ENCODE measurements at places on chromosomes 16 and 17. TPM values are rescaled to one million over a fixed set of nuclear protein-coding genes. Genes with fewer than 3 reads are reported as not detected.
A peak's percentile ranks its signal among the peaks of the same experiment; 100 is the strongest.

DNA sequence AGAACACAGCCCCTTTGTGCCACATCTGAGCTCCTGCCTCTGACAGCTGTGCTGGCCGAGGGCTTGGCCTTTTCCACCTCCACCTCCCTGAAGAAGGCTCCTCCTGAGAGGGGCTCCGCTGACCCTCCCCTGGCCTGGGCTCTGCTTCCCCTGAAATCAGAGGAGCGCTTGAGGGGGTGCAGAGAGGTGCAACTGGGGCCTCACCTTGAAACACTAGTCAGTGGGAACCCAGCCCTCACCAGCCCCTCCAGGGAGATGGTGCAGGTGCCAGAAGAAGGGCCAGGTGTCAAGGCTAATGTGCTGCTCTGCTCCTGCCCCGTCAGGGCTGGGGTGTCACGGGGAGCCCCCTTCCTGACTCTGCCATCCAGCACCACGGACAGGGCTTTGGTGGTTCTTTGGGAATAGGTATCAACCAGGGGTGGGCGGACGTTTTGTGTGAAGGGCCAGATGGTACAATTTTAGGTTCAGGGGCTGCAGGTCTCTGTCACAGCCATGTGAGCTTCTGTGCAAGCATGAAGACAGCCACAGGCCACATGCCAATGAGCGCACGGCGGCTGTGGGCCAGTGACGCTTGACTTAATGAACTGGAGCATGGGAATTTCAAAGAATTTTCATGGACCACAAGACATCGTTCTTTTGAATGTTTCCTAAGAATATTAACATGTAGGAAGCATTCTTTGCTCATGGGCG, 2.1 kb upstream of the ZG16B start:
- DNase-seq: no peak

DNA sequence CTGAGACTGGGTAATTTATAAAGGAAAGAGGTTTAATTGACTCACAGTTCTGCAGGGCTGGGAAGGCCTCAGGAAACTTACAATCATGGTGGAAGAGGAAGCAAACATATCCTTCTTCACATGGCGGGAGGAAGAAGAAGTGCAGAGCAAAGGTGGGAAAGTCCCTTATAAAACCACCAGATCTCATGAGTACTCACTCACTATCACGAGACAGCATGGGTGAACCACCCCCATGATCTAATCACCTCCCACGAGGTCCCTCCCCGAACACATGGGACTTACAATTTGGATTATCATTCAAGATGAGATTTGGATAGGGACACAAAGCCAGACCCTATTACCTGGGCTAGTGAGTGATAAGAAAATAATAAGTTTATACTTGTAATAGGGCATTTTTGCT, 70.6 kb upstream of the HS3ST2 start:
- no peak for DNase-seq

- DNase-seq: no peak
Observed at GRCh38 chr17:48715496-48716399, 6.6 kb downstream of the PRAC1 start.

DNA sequence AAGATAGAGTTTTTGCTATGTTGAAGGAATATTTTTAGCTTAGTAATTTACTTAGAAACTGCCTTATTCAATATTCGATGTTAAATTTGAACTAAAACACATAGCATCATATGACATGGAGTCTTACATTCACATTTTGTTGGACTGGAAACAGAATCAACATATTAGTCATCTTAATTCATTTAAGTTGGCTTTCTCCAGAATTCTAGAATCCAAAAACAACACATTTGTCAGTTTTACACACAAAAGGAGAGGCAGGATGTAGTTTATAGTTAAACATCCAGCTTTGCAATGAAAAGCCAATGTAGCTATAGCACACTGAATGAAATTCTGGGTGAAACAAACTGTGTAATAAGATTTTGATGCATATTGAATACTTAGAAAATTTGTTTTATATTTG, 43.3 kb downstream of the WWOX start:
- no peak for DNase-seq

GRCh38 chr17:58660621-58661020, 31.2 kb downstream of the TEX14 start:
- DNase-seq: no peak

DNA sequence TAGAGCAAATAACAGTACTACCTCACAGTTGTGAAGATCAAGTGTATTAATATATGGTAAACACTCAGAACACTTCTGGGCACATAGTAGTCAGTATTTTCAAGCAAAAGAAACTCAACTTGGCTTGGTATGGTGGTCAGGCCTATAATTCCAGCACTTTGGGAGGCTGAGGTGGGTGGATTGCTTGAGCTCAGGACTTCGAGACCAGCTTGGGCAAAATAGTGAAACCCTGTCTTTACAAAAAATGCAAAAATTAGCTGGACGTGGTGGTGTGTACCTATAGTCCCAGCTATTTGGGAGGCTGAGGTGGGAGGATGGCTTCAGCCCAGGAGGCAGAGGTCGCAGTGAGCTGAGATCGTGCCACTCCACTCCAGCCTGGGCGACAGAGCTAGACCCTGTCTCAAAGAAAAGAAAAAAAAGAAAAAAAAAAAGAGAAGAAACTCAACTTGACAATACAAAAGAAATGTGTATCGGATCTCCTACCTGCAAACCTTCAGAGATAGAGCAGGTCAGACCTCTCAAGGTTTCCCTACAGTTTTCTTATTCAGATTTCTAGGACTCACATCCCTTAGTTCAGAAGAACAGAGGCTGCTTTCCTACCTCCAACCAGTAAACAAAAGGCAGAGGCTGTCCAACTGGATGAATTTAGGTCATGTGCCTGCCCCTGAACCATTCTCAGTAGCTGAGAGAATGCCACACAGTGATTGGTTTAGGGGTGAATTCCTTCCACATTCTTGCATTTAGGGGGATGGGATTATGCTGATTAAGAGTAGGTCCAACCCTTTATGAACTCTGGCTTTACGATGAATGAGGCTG, 1.7 kb upstream of the KPNA2 start:
- peak; percentile 97 for DNase-seq

- no peak for DNase-seq
Observed at GRCh38 chr17:72523491-72523890, 402.7 kb downstream of the SOX9 start.

- DNase-seq: no peak
Observed at GRCh38 chr16:23967775-23968174, 132.0 kb downstream of the PRKCB start.

GRCh38 chr16:66220702-66221101, 145.8 kb upstream of the CDH5 start:
- no peak for DNase-seq

- DNase-seq: no peak
Observed at GRCh38 chr16:29014561-29015069, 29.8 kb downstream of the LAT start.

- DNase-seq: no peak
Observed at GRCh38 chr17:63762161-63763078, 11.0 kb downstream of the CCDC47 start.

GRCh38 chr16:76118344-76118743, 158.9 kb upstream of the CNTNAP4 start:
- no peak for DNase-seq

GRCh38 chr17:6570731-6571451, 14.5 kb upstream of the PITPNM3 start:
- no peak for DNase-seq

DNA sequence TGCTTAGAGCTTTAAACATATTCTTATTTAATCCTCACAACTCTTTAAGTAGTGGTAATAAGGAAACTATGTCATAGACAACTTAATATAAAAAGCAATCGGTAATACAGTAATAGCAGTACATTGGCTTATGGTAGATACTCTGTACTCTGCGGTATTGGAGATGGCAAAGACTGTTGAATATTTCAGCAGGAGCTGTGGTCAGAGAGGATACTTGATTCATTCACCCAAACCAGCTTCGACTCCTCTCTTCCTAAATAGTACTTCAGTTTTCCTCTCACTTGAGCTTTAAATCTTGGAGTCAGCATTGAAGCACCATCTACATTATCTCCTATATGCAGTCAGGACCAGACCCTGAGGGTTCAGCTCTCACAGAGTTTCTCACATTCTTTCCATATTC, 169.3 kb downstream of the CYB561 start:
- DNase-seq: no peak

DNA sequence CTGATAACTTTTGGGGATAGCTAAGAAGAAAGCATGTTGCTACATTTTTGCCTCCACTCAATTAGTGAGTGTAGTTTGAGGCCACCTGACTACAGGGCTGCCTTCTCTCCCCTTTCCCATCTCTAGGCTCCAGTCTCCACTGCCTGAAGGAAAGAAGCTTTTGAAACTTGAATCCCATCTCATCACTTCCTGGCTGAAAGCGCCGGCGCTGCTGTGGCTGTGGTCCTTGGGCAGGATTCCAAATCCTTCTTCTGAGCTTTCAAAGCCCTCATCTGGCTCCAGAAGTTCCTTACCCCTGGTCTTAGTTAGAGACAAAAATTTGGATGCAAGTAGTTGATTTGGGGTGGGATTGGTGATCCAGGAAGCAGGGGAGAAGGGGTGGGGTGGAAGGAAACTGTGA, 119.4 kb downstream of the FOXL1 start:
- DNase-seq: no peak

GRCh38 chr16:63488955-63489354, 1452.7 kb upstream of the CDH8 start:
- DNase-seq: no peak

GRCh38 chr16:51734220-51734619, 583.1 kb upstream of the SALL1 start:
- no peak for DNase-seq

GRCh38 chr17:12599186-12599920, 66.3 kb upstream of the MYOCD start:
- no peak for DNase-seq

DNA sequence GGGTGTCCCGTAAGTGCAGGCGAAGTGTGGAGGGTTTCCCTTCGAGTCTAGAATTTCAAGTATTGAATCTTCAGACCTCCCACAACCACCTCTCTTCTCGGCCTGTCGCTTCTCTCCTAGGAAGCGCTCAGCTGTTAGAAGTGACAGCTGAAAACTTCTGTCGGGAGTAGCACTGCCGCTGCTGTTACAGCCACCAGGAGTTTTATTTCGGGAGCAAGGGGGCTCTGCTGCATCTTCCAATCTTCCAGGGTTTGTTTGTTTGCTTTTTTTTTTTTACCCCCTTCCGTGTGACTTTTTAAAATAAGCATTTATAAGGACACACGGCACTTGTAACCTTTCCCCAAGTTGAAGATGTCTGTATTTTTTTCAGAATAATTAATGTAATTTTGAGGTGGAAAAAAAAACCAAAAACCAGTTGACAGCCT, 767 bp downstream of the RPS6KB1 start:
- DNase-seq: no peak

GRCh38 chr17:3685174-3685573, 10.8 kb downstream of the P2RX5 start:
- DNase-seq: no peak

GRCh38 chr17:1251866-1252608, 18.2 kb upstream of the BHLHA9 start:
- DNase-seq: no peak

GRCh38 chr16:49731911-49732310, 124.0 kb downstream of the ZNF423 start:
- no peak for DNase-seq

GRCh38 chr16:85181739-85182129, 69.5 kb upstream of the CIBAR2 start:
- no peak for DNase-seq

DNA sequence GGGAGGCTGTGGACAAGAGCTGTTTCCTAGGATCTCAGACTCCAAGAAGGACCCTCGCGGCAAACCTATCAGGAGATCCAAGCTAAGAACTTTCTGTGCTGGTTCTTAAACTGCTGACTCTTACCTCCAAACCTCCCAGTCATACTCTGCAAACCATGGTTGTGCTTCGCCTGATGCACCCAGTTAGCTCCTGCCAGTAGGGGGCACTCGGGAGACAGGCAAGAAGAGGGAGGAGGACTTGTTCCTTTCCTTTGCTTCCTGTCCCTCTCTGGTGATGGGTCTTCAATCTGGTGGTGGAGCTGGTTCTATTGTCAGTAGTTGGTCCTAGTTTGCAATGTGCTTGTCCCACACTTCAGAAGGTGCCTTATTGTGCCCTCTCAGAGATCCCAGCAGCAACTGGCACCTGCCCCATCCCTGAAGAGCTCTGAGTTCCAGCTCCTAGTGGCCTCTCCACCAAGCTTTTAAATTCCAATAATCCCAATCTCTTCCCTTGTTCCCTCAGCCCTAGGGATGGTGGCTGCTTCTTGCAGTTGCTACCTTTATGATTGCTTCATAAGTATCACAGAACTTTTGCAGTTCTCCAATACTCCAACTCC, 113.5 kb upstream of the RPL38 start:
- peak; percentile 95 for DNase-seq

GRCh38 chr16:22323959-22324786, 27.0 kb downstream of the POLR3E start:
- DNase-seq: no peak

GRCh38 chr17:77429369-77429968, 288.7 kb downstream of the SEC14L1 start:
- DNase-seq: no peak

DNA sequence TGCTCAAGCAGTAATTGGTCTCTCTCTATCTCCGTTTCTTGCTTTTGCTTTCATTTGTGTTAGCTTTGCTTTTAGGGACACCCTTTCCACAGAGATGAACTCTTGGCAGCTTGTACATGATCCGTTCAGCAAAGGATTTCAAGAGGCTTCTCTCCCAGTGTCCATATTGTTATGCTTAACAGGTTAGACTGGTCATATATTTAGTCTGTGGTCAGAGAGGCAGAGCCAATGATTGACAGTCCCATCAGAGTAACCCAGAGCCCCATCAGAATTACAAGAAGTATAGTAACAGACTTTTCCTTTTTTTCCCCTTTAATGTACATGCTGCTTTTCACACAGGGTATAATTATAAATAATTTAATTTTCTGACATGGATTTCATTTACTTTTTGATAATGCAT, 34.4 kb downstream of the GDPD1 start:
- DNase-seq: no peak

BTBD17 gene
- 0.33 TPM for total RNA-seq

RNF157 gene
- 9.9 TPM for total RNA-seq

KRTAP1-3 gene
- total RNA-seq: not detected

MGAT5B gene
- total RNA-seq: 4.6 TPM

ABI3 gene
- total RNA-seq: 2.4 TPM

SULT1A4 gene
- 7.6 TPM for total RNA-seq

KRT27 gene
- not detected for total RNA-seq

NACA2 gene
- total RNA-seq: not detected

PRSS33 gene
- total RNA-seq: not detected

ABAT gene
- total RNA-seq: 6.2 TPM

TMEM98 gene
- 78.4 TPM for total RNA-seq

HS3ST3A1 gene
- 3.2 TPM for total RNA-seq

TP53TG3 gene
- total RNA-seq: not detected

ABCA3 gene
- 8.0 TPM for total RNA-seq

TGFB1I1 gene
- 15.5 TPM for total RNA-seq
